GM23248 (cell line): ENCODE measurements at places on chromosomes 6 and 20. TPM values are rescaled to one million over a fixed set of nuclear protein-coding genes. Genes with fewer than 3 reads are reported as not detected.

The BNIP5 gene
- polyA plus RNA-seq = not detected in 2 replicates

The ADTRP gene
- 2.6 and 3.4 TPM in 2 replicates for polyA plus RNA-seq

The SLC44A4 gene
- not detected in 2 replicates for polyA plus RNA-seq

The CPNE5 gene
- polyA plus RNA-seq = 0.14 and 0.23 TPM in 2 replicates

The TRIM38 gene
- polyA plus RNA-seq = 6.5 and 7.3 TPM in 2 replicates

GRCh38 chr6:148884461-148884860 is 137.6 kb downstream of the UST start:
- no peak for DNase-seq

DNA sequence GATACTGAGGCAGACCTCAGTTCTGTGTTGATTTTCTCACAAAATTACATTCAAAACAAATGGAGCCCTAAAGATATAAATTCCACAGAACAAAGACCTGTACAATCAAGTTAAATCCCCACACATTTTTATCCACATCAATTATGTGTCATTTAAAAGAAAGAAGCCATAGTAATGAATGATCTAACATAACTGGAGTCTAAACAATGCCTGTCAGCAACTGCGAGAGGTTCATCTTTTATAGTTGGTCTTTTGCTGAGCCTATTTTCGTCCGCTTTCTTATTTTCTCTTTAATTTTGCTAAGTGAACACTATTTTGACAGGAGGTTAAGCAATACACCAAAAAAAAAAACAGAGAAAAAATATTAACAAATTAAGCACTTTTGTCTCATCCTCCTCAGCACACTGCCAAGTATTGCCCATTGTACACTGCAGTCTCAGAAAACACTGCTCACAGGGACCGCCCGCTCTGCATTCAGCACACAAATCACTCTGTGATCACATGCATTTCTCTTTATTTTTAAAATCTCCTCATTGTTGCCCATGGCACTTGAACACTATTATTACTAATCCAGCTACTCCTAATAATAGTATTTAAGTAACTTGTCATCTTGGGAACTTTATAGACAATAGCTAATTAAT is 140.8 kb downstream of the BTBD9 start:
- no peak for DNase-seq

DNA sequence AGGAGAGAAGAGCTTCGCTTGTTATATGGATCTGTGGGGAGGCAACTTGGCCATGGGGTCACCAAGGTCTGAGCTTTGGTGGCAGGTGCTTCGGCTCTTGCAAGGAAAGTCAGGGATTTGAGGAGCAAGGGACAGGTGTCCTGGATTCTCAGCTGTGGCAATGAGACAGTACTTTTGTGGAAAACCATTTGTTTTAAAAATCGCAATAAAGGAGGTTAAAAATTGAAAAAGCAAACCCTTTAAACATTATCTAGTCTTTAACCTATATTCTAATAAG is 64.3 kb downstream of the NOL4L start:
- DNase-seq = no peak

- no peak for DNase-seq
Observed at GRCh38 chr6:56435326-56435725, 187.9 kb upstream of the COL21A1 start.

GRCh38 chr20:5126512-5127203 is at the start of gene CDS2:
TSS of gene CDS2 (plus strand) at chr20:5127008. CDS start at chr20:5127093, 85 bp downstream.
- peak; percentile 99 for DNase-seq

DNA sequence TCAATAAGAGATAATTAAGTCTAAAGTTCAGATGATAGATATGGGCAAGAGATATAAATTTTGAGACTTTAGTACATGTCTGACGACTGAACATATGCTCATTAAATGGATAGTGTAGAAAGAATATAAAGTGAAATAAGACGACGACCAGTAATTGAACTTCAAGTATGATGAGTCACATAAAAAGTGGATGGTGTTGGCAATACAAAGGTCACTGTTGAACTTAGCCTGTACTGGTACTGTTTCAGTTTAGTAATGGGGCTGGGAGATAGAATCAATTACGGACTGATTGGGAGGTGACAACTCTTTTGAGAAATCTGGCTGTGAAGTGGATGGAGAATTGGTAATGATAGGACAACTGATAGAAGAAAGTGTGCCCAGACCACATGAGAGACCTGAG is 68.1 kb downstream of the IBTK start:
- peak; percentile 23 for DNase-seq

DNA sequence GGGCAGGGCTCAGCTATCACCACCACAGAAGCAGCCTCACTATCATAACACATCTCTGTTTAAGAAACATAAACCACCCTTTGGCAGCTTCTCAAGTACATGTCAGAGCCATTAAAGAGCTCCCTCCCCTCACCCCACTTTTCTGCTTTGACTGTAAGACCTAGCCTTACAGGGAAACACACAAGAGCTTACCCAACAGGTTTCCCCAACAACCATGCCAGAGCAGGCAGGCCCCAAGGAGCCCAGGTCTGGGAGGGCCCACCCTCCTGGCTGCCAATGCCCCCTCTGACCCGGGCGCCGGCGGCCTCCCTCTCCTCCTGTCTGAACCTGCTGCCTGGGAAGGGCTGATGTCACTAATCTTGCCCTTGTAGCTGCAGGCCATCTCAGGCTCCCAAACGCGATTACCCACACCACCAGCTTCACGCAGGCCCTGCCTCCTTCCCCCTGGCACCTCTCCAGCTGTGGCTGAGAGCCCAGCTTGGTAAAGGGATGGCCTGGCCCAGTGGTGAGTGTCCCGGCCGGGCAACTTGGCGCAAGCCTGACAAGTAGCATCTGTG is 402.0 kb downstream of the MAFB start:
- no peak for DNase-seq
